ENCODE measurements at places on chromosomes 5 and 9.

DNA sequence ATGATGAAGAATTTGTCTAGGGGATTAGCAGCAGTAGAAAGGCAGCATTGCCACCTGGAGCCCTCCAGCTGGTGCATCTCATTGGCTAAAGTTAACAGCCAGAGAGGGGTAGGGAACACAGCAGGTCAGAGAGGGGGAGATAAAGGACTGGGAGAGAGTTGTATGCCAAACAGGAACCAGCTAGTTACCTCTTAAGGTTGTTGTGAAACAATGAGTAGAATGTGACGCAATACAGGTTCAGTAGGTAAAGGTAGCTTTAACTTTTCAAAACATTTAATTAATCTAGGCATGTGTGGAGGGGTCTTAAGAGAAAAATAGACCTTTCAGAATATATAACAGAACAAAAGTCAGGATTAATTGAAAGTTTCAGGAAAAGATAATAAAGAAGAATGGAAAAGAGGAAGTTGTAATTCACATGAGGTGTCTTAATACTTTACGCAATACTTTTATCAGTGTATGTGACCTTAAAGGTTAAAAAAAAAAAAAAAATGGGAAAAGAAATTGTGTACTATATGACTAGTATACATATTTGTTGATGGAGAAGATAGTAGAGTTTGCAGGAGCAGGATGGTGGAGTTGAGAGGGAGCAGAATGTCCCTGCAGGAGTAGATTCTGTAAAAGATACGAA lies 14.3 kb downstream of the FBXO38 start:
- no peak for DNase-seq

DNA sequence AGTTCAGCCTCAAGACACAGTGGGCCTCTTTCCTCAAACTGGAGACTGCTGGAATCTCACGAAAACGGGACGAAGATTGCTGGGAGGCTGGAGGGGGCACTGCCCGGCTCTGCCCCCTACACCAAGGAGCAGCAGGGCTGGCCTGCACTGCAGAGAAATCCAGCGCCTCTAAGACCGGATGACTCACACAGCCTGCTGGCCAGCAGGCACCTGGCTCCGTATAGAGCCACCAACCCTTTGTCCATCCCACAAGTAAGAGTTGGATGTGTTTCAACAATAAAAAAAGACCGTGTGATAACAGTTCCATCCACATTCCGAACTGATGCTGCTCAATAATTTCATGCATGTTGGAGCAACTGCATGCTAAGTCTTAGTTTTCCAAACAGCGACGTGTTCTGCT lies 11.5 kb downstream of the CCDC127 start:
- DNase-seq = no peak

DNA sequence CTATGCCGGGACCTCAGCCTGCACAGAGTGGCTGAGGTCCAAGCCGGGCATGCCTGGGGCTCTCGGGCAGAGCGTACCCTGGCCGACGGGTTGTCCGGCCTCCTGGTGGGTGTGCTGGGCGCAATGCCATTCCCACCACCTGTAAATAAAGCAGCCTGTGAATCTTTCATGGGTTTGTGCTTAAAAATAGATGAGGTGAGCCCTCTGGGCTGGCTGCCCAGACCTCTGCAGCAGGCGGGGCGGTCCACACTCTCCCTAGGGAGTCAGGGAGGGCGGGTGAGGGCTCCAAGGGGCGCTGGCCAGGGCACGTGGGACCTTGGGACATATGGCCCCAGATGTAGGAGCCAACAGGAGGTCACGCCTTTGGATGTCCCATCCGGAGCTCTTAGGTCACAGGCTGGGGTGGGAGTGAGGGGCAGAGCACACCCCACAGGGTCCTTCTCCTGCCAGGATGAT lies 3.6 kb upstream of the AGPAT2 start:
- no peak for DNase-seq

- no peak for DNase-seq
These were observed 6.8 kb upstream of the FCHSD1 start for GRCh38 chr5:141657937-141658545.

DNA sequence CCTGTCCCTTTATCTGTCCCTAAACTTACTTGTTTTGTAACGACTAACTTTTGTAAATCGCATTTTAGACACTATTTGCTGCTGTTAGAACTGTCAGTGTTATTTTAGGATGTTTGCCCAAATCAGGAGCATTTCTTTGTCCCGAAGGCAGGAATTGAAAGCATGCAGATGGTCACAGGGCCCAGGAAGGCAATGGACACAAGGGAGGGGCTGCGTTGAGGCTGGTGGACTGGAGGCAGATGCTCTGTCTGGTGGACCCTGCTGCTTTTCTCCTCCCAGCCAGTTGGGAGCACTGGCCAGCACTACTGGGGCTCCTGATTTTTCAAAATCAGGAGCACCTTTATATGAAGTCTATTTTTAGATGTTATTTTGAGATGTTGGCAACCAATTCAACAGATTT lies 31.7 kb downstream of the DOCK2 start:
- DNase-seq = no peak

All from hematopoietic multipotent progenitor cell treated with erythropoietin and hydrocortisone succinate and interleukin-3 and kit ligand, for 8 days (in vitro differentiated cells).